AG09309 (cell line): ENCODE measurements at places on chromosomes 6 and 20.

GRCh38 chr20:54608943-54609342, 133.6 kb downstream of the DOK5 start:
- no peak for DNase-seq

GRCh38 chr6:57075092-57075491, 14.9 kb upstream of the ZNF451 start:
- no peak for DNase-seq

DNA sequence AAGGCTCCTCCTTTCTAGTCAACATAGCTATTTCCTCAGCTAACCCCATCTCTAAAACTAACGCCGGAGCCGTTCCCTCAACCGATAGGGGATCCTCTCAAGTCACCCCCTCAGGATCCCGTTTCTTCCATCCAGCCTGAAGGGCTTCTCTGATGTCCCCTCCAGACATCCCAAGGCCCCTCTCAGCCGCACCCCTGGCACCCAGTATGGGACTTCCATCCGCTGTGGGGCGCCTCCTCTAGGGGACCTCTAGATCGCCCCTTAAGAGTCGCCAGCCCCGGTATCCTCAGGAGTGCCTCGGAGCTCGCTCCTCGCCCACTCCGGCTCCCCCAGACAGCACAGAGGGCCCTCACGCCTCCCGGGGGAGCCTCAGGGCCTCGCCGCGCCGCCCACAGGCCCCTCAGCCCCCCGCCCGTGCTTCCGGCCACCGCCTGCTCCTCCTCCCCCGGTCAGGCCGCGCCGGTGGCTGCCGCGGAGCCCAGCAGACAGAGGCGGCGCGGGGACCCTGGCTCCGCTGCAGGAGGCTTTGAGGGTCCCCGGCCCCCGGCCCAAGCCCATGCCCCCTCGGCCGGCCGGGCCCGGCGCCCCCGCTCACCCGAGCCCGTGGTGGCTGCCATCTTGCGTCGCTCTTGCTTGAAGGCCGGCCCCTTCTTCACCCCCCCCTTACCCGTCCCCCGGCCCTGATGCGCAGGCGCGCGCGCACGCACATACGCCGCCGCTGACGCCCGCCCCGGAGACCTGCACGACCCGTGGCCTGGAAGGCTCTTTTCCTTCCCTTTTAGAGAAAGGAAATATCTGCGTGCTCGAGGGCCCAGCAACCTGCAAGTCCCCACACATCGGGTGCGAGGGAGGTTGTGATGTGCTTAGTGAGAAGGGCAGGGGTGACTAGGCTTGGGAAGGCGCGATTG, at the start of gene UBE2V1:
TSS of gene UBE2V1 (minus strand) at position 639 of the 908 bp plus-strand sequence. CDS start at position 617, 22 bp downstream.
- DNase-seq = no peak

GRCh38 chr20:61030130-61030529, 221.9 kb upstream of the CDH4 start:
- no peak for DNase-seq

DNA sequence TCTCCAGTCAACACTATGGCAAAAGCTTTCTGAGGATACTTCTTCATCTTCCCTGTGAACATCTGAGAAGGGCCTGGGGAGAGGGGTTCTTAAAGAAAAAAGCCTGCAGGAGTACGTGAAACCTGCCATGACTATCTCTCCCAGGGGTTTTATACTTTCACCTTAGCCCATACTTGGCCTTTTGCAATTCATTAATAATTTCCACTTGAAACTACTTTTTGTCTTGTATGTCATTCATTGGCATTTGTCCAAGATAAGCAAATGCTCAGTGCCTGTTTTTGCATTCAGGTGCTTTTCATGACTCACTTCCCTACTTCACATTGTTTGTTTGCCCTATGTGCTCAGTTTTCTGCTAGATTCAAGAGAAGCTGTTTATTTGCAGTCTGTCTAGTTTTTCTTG, 580.3 kb upstream of the GJE1 start:
- DNase-seq = no peak

GRCh38 chr6:117449549-117450439, 24.1 kb upstream of the ROS1 start:
- DNase-seq = no peak

GRCh38 chr6:18551228-18551627, 164.1 kb downstream of the RNF144B start:
- DNase-seq = peak; percentile 75

DNA sequence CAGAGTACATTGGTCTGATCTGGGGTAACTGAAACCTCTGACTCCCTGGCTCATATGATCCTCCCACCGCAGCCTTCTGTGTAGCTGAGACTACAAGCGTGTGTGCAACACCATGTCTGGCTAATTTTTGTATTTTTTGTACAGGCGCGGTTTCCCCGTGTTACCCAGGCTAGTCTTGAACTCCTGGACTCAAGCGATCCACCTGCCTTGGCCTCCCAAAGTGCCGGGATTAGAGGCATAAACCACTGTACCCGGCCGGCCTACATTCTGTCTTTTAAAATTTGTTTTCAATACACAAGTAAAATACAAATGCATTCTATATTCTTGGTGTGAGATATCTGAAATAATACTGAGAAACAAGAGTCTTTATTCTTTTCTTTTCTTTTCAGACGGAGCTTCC, 1.7 kb upstream of the CBFA2T2 start:
- DNase-seq = no peak

DNA sequence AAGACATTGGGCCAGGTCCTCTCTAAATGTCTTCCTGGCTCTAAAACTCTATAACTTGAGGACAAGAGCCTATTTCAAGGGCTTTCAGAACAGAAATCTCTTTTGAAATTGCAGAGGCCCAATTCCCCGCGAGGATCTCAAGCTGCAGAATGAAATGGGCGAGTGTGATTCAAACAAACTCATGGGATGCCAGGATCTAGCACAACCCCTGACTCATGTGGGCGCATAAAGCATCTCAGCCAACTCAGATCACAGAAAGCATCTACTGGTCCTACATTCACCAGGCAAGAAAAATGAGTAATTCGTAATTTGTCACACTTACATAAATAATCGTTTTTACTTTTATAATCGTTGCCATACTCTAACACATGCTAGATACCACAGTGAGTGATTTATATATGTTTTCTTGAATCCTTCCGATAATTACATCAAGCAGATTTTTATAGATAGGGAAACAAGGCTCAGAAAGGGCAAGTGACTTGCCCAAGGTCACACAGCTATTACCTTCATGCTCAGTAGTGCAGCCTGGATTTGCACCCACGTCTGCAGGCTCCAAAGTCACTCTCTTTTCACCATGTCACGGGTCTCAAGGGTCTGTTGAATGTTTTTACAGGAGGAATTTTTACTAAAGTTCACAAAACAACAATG, 26.2 kb downstream of the FOXF2 start:
- no peak for DNase-seq

DNA sequence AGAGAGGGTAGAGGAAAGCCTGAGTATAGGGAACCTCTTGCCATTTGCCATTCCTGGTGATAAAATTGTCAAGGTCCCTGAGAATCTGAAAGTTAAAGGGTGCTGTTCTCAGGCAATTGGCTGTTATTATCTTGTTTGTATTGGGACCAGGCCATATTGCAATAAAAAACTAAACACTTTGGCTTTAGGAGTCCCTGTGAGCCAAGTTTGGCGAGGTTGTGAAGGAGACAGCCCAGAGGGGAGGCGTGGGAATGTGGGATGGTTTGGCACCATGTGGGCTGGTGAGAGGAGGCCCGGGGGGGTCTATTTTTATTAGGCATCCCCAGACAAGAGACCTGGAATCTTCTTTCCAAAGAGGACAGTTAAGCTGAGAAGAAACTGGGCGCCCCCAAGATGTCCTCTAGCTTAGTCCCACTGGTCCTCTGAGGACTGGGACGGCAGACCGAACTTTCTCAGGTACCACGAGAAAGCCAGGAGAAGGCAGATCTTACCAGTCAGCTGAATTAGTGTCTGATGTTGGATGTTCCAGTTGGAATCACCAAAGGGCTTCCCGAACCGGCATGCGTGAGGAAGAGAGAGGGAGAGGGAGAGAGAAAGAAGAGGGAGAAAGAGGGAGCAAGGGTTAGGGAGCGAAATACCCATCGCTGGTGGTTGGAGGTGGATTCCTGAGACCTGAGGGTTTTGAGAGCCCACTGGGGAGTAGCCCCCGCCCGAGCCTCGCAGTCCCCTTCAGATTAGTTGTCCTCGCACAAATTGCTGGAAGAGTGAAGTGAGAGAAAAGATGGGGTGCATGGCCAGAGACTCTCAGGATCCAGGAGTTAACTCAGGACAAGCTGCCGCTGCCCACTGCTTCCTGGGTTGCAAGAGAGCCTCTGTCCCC, 24.4 kb downstream of the DYNLT1 start:
- DNase-seq = no peak
